H1 (cell line): ENCODE measurements at places on chromosomes 11 and 22. TPM values are rescaled to one million over a fixed set of nuclear protein-coding genes. Genes with fewer than 3 reads are reported as not detected.
A peak's percentile ranks its signal among the peaks of the same experiment; 100 is the strongest.

- no peak overlapping the region for H3K27ac ChIP-seq
- peak; percentile 80 for DNase-seq
- H3K36me3 ChIP-seq, result no peaks in the 10 kb centered on the region
- H3K4me3 ChIP-seq, result peak overlapping the region; percentile 32; the same call in 1 of the 2 replicates
Observed at GRCh38 chr11:58963551-58964104, 24.3 kb downstream of the GLYATL1 start.

GRCh38 chr11:67418476-67419281 lies 3.2 kb downstream of the CARNS1 start:
- H3K27me3 ChIP-seq, result peaks cover 7% of the 10 kb centered on the region
- H3K36me3 ChIP-seq, result no peaks in the 10 kb centered on the region
- peaks cover 4% of the 10 kb centered on the region for H3K4me1 ChIP-seq
- no peak for DNase-seq
- H3K4me3 ChIP-seq, result no peak overlapping the region
- H3K27ac ChIP-seq, result no peak overlapping the region

The NELL1 gene
- not detected in 2 replicates for total RNA-seq

The ROBO4 gene
- total RNA-seq, result not detected in 2 replicates

The OR5P2 gene
- not detected in 2 replicates for total RNA-seq
